ENCODE measurements at places on chromosomes 1 and 21. TPM values are rescaled to one million over a fixed set of nuclear protein-coding genes. Genes with fewer than 3 reads are reported as not detected.

DNA sequence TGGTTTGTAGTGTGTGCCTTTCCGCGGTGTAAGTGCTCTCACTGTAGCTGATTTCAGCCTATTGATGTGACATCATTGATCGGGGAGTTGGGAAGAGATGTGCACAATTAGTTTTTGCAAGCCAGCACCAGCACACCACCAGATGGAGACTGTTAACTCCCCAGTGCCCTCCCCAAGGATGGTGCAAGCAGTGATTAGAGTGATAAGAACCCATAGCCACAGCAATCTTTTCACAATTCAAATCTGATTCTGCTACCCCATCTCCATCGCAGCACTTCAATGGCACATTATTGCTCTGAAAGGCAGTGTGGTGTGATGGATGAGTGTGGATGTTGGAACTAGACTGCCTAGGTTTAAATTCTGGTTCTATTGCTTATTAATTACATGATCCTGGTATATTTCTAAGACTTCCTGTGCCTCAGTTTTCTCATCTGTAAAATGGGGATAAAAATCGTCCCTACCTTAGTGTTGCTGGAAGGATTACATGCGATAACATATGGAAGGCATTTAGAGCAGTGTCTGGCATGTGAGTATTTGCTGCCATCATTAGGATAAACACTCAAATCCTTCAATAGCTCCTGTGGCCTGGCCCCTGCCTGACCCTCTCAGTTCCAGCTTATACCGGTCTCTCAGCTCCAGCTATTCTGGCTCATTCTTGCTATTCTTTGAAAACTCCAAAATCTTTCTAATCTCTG is 6.7 kb downstream of the CSF3R start:
- no peak for DNase-seq

Gene ALPL
- 0.82 TPM for total RNA-seq

Gene C1orf141
- total RNA-seq = not detected

- no peak for DNase-seq
These were observed 368.1 kb upstream of the ADGRL2 start for GRCh38 chr1:81432654-81433109.

- no peak for DNase-seq
These were observed 7.7 kb downstream of the SUCO start for GRCh38 chr1:172540635-172541034.

DNA sequence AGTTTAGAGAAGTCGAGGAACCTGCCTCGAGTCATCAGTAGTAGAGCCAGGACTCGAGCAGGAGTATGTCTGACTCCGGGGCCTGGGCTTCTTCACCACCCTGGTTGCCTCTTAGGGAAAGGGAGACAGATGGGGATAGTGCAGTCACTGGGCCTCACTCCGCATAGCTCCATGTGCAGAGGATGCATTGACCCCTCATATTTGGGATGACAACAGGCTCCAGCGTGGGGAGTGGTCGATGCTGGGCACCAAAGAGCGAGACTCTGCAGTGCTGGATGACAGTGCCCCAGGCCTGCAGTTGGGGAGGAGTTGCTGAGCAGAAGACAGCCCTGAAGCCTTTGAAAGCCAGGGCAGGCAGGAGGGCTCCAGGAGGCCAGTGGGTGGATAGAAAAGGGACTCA is 20.8 kb upstream of the TENT5C start:
- DNase-seq = no peak

Measured in Panc1 (cell line).